Renal cortical epithelial cell (primary cell): ENCODE measurements at places on chromosomes 1 and 21. TPM values are rescaled to one million over a fixed set of nuclear protein-coding genes. Genes with fewer than 3 reads are reported as not detected.

DNA sequence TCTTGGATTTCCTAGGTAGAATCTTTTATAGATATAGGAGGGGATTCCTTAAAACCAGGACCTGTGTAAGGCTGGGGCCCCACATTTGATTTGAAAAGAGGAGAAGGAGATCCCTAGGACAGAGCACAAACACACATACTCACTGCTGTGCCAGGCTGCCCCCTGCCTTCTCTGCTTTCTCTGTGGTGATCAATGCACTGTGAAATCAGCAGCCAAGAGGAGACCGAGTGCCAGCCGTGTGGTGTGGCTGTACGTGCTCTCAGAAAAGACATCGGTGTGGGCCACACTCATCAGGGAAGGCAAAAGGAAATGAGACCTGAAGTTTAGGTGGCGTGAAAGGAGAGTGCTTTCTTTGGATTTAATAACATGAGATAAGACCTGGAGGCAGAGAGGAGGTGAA is 194.2 kb downstream of the ZSCAN20 start:
- DNase-seq: no peak

Gene COL16A1
- total RNA-seq: 14.5 and 14.8 TPM in 2 replicates

GRCh38 chr1:89546082-89546889 is 21.7 kb downstream of the LRRC8B start:
- DNase-seq: peak; percentile 56

DNA sequence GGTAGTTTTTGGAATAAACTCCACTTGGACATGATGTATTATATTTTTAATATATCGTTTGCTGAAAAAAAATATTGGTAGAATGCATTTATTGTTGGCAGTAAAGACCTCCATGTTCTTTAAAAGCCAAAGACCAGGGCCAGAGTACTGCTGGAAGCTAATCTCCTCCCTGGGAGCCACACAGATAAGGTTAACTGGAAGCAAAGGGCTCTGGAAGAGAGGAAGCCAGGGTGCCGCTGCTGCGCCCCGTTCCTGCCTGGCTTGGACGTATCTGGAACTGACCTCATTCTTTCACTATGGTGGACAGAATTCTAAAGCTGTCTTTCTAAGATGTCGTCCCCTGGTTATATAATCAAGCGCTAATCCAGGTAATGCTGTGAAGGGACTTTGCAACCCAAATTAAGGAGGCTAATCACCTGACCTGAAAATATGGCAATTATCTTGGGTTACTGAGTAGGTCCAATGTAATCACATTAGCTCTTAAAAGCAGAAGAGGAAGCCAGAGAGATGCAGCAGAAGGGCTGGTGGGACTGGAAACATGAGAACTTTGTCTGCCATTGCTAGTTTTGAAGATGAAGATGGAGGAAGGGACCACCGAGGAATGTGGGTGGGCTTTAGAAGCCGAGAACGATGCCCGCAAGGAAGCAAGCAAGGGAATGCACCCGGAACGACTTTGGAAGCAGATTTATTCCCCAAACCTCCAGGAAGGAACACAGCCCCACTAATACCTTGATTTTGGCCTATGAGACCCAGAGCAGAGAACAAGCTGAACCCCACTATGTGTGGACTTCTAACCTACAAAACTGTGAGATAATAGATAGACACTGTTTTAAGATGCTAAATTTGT is 167.7 kb upstream of the KCNJ15 start:
- no peak for DNase-seq

DNA sequence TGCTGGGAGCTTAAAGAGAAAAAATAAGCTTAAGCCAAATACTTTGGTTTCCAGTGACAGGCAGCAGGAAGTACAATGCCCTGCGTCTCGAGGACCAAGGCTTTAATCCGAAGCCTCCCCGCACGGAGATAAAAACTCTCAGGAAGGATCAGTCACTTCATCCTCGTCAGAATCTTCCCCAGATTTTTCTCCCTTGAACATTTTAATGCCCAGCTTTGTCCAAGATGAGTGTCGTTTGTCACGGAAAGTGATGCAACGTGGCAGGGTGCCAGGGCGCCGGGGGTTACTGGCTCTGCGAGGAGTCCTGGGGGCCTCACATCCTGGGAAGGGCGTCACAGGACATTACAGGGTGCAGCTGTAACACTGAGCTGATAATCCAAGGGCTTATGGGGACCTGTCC is 25.2 kb upstream of the PCBP3 start:
- DNase-seq: no peak

Gene IQGAP3
- 1.5 and 14.6 TPM in 2 replicates for total RNA-seq

GRCh38 chr1:223700942-223701637 is 11.2 kb upstream of the CAPN2 start:
- peak; percentile 98 for DNase-seq
